ENCODE measurements at places on chromosomes 4 and X.

- no peak for DNase-seq
These were observed 172.9 kb downstream of the SOWAHB start for GRCh38 chr4:76725039-76725438.

- no peak for DNase-seq
These were observed 83.3 kb upstream of the KIT start for GRCh38 chr4:54574500-54574899.

DNA sequence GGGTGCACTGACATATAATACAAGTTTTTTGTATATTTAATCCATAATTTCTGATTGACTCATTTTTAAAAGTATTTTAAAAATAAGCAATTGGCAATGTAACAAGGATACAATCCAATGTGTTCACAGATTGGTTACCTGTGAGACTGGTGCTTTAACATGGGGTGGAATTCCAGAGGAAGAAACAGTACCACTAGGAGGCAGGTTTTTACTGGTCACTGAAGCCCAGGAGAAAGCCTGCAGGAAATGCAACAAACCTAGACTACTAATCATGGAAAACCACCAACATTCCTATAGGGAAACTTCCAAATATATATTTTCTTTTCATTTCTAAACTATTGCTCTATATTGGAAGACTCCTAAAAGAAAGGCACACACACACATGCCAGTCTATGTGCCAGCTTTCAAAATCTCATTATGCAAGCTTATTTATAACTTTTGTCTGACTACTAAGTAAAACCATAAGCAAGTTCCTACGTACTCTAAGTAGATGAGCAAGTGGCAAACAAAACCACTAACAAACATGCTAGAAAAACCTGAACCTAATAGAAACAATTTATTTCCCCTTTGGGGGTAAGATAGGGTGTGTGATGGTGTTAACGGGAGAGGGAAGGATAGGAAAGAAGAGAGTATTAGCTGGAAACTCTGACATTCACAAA lies 19.2 kb downstream of the G3BP2 start:
- no peak for DNase-seq

- no peak for DNase-seq
These were observed 540.9 kb downstream of the GBA3 start for GRCh38 chr4:23233596-23233995.

DNA sequence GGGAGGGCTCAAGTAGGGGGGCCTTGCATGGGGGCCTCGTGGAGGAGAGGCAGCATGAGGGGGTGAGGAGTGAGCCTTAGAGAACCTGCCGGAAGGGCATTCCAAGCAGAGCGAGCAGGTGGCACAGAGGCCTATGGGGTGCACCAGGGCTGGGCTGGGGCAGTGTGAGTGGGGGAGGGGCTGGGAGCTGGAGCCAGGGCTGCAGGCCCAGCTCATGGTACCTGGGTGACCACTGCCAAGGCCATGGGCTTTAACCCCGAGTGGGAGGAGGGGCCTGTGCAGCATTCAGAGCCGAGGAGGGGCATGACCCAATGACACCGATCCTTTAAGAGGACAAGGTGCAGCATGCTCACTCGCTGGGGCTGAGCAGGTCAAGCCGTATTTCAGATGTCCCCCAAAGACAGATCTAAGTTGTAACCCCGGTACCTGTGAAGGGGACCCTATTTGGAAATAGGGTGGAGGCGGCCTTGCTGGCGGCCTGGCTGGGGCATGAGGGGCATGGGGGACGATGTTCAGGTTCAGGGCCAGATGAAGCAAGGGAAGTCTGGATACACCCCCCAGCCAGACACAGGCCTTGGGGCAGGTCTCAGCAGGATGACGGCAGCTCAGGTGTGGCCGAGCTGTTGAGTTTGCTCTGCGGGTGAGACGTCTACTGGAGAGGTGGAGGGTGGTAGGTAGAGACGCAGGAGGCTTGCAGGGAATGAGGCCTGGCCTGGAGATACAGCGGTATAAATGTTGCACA lies 137.0 kb downstream of the CPZ start:
- no peak for DNase-seq
